ENCODE measurements at places on chromosomes 4 and X.
A peak's percentile ranks its signal among the peaks of the same experiment; 100 is the strongest.

DNA sequence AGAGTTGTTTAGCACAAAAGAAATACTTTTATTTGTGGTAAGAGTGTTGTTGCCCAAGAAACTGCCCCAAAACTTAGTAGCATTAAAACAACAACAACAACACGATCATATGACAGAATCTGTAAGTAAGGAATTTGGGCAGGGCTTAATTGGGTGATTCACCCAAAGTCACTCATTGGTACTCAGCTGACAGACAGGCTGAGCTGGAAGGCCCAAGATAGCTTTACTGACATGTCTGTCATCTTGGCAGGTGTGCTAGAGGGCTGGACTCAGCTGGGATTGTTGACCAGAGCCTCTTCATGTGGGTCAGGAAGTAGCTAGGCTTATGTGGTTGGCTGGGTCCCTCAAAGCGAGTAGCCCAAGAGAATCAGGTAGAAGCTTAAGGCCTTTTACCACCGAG, 52.3 kb downstream of the KIAA0232 start:
- DNase-seq = no peak

DNA sequence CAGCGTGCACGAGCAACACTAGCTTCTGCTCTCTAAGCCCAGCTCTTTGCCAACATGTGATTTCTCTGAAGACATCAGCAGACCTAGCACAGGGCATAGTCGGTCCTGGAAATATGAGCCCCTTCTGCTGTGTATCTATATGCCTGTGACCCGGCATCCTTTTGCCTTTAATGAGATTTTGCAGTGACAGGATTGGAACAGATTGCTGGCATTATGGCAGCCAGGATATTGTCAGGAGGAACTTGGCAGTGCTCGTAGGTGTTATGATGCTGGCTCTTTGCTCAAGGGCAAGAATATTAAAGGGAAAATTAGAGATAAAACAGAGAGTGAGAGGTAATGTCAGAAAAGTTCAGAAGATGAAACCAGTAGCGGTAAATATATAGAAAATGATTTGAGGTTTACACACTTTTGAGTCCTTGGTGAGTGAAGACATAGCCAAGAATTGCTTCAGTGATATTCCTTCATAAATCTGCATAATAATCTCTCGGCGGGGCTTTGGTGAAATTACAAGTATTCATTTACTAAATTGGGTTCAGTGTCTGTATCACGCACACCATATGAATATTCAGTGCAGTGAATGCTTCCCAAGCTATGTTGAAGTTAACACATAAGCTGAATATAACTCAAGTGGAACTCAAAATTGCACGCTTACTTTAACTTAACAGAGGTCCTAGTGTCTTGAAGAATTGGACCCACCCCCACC, 502.1 kb upstream of the NR3C2 start:
- no peak for DNase-seq

- no peak for DNase-seq
These were observed 347.8 kb downstream of the ANK2 start for GRCh38 chr4:113397114-113397701.

GRCh38 chr4:172018358-172018757, 205.2 kb downstream of the GALNTL6 start:
- no peak for DNase-seq

DNA sequence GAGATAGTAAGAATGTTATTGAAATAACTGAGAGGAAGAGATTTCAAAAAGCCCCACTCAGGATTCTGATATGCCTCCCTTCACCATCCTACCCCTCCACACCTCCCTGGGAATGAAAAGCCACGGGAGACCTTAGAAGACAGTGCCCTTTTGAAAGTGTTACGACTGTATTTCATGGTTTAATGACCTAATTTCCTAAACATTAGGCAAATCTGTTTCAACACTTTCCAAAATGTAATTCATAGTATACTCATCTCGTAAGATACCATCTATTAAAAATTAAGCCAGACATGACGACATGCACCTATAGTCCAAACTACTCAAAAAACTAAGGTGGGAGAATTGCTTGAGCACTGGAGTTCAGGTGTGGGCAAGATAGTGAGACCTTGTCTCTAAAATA, 106.3 kb downstream of the HNRNPD start:
- no peak for DNase-seq

GRCh38 chrX:152480269-152481212, 29.4 kb upstream of the GABRA3 start:
- DNase-seq = no peak

DNA sequence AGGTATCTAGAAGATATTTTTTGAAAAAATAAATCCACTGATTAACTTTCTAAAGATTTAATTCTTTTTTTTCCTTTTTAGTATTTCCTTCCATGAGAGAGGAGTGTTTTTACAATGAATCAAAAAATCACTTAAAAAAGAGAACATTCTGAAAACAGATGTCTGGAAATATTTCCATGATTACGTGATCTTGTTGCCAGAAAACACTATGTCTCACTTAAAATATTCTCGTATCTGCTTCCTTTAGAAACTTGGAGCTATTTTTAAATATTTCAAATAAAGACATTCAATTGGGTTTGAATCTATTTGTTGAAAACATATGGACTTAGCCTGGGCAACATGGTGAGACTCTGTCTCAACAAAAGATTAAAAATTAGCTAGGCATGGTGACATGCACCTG, 232.8 kb upstream of the RASGEF1B start:
- DNase-seq = no peak

DNA sequence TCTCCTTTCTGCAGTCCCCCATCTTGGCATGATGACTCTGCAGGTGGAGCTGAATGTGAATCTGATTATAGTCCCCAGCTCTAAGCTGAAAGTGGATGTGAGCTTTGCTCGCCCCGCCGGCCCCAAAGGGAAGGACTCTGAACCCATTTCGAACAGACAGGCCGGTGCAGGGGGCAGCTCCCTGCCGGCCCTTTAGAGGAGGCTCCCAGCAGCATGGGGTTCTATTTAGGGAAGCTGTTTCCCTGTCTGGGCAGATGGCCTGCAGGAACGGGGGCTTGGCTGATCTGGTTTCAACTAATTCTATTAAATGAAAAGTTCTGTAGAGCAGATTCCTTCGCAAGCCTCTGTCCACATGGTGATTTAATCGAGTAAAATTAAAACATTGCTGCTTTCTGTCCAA, 104.8 kb upstream of the MSX1 start:
- DNase-seq = no peak

GRCh38 chr4:31100536-31100935, 380.4 kb downstream of the PCDH7 start:
- no peak for DNase-seq

DNA sequence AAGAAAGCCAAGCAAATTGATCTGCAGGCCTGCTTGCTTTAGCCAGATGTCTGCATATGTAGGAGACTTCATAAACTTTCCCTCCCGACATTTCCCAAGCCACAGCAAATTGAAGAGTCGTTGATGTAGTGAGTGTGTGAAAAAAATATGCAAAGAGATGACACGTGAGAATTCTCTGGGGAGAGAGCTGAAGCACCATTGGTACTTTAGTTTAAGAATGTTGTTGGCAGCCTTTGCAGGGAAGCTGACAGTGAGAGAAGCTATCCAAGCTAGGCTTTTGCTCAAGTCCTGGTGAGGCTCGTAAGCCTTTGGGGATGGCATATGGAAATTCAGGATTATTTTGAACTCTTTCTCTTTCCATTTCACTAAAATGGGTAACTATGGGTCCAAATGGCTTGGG, 87.5 kb downstream of the GLRA2 start:
- DNase-seq = no peak

- no peak for DNase-seq
These were observed 34.7 kb downstream of the MSL3 start for GRCh38 chrX:11792461-11793421.

DNA sequence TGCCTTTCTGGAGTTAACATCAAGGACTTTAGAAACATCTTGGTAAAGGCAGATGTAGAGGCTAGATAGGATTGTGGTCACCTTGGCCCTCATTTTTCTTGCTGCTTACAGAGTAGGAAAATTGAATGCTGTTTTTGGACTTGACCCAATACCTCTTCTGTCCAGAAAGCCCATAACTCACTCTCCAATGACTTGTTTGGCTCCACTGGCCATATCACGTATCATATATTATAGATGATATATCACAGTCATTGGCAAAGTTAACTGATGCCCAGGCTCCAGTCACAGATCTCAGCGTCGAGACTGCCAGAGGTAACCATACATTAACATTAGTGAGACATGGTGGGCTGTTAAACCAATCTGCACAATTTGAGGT, 88.1 kb upstream of the PLAC1 start:
- DNase-seq = no peak

DNA sequence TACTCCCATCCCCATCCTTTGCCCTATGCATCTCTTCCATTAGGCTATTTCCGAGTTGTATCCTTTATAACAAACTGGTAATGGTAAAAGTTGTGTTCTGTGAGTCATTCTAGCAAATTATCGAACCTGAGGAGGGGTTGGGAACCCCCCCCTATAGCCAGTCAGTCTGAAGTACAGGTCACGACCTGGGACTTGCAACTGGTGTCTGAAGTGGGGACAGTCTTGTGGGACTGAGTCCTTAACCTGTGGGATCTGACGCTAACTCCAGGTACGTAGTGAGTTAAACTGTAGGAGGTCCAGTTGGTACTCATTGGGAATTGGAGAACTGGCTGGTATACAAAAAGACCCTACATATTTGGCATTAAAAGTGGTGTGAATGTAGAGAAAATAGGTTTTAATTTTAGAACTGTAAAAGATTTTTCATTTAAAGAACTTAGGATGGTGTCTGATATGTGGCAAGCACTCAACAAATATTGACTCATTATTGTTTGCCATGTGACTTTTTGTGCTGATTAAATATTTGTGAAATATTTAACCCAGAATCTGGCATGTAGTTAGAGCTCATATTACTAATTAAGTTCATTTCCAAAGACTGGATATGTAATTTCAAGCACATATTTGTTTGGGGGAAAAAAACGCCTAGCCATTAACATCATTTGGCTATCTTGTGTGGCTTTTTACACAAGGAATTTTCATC, 50.7 kb downstream of the CHST7 start:
- DNase-seq = no peak

DNA sequence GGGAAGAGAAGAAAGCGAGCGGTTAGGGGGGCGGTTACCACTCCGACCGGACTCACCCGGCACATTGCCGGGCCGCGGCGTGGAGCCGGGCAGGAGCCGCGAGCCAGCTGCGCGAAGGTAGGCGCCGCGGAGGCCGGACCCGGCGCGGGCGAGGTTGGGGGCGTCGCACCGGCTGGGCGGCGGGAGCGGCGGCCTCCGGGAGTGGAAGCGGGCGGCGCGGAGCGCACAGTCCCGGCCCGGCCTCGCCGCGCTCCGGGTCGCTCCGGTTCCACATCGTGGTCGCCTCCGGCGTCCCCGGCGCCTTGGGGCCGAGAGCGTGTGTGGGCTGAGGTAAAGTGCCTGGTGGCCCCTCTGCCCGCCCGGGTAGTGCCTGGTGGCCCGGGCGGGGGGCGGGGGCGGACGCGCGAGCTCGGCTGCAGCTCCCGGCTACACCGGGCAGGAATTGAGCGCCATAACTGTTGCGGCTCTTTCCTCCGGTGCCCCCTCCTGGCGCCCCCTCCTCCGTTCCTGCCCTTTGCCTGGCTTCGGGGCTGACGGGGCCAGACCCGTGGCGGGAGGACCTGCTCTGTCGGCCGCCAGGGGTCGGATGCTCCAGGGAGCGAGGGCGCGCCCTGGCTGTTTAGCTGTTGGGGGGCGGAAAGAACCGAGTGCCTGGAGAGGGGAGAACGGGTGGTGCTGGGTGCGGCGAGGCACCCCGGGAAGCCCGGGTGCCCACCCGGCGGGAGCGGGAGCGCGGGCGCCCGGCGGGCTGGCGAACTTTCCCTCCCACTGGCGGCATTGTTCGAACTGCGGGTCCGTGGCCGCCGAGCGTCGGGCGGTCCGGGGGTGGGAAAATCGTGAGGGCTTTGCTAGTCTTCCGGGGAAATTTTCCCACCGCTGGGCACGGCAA, 626 bp downstream of the JADE3 start:
- peak; percentile 59 for DNase-seq

DNA sequence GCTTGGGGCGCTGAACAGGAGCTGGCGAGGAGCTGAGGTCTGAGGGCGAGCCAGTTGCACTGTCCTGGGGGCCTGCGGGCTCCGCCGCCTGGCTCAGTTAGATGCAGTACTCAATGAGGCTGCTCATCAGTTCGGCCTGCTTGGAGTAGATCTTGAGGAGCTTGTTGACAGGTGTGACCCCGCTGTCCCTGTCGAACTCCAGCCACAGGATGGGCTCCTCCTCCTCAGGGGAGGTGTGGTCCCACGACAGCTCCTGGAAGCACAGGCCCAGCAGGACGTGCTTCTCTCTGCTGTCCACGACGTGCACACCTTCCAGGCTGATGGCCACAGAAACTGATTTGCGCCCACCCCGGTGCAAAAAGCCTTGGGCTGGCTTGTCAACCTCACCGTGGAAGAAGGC, 16.5 kb upstream of the LAS1L start:
- DNase-seq = no peak

- DNase-seq = no peak
These were observed 103.3 kb downstream of the IL15 start for GRCh38 chr4:141739636-141740035.

- no peak for DNase-seq
These were observed 192.9 kb upstream of the GALNT7 start for GRCh38 chr4:172975651-172976229.

DNA sequence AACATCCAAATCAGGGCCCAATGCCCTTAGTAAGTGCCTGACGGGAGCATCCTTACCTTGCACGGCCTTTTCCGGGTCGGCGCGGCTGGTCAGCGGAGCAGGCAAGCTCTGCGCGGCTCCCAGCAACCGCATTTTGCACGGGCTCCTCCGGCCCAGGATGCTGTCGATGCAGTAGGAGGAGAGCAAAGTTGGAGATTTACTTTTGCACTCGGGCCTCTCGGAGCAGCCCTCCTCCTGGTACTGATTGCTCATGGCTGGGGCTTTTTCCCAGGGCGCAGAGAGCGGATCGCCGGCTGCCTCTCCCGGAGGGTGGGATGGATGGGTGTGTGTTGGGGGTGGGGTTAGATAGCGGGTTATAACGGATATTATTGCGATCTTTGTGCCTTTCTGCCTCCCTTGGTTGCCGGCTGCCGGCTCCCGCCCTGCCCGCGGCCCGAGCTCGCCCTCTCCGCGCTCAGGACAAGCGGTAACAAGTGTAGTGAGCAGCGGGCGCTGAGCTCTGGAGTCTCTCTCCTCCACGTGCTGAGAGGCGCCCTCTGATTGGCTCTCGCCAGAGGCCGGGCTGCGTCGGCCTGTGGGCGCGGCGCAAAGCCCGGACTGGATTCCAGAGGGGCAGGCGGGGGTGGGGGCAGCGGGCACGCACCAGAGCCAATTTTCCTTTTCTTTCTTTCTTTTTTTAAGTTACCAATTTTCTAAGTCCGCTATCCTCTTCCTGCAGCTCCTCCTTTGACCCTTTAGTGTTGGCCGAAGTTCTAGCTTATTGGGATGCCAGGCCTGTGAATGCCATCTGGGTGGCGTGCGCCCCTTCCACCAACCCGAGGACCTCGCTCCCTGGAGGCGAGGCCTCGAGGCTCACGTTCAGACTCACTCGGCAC, at the start of gene ARX:
ARX (minus strand) TSS at position 480 of the 875 bp plus-strand sequence; CDS start at position 252, 228 bp downstream.
- peak; percentile 51 for DNase-seq

DNA sequence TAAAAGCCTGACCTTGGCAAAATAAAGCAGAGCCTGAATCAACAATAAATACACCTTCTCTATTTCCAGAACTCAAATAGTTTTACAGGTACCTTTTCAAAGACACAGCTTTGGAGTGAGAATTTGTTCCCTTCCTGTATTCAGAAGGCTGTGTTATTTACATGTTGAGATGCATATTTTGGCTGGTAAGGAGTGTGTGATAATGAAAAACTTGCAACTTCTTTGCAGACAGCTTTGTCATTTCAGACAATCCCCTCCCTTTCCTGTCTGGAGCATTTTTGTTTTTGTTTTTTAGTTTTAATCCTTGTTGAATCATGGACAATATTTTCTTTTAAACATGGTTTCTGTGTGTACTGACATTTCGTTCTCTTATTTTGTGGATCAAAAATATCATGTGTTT, 493.8 kb downstream of the FAT4 start:
- DNase-seq = no peak

GRCh38 chr4:123623611-123624010, 227.0 kb downstream of the SPRY1 start:
- no peak for DNase-seq
